Cortex of kidney (tissue), 1 donor: ENCODE measurements at places on chromosomes 6 and 20.

- DNase-seq: no peak
These were observed 181.0 kb downstream of the ZMYND8 start for GRCh38 chr20:47175493-47175892.

DNA sequence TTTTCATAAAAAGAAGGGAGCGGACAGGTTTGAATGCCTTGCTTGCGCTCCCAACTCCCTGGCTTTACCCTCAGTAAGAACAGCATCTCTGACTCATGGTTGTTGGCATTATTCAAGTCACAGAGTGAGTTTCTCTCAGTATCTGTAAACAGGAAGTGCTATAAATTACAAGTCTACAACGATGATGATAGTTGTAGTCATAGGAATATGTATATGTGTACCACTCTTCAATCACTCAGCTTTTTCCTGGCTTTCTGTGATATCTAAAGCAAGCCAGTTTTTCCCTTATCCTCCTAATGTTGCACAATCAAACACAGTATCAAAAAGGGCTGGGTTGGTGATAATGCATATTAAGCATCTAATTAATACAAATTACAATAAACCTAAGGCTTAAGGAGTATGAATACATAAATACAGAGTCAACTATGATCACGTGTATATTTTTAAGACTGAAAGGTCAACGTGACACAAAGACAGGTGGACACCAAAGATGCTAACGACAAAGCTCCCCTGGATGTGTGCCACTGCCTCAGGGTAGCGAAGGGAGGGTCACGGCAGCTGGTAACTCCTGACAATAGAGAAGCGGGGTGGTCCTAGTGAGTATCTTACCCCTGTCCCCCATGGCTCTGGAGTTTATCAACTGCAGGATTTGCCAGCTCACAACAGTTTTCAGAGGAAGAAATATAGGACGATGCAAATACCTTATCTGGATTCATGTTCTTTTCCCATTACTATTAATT, 202.8 kb downstream of the BTBD9 start:
- DNase-seq: no peak

GRCh38 chr20:50095476-50096078, 17.4 kb downstream of the UBE2V1 start:
- no peak for DNase-seq

DNA sequence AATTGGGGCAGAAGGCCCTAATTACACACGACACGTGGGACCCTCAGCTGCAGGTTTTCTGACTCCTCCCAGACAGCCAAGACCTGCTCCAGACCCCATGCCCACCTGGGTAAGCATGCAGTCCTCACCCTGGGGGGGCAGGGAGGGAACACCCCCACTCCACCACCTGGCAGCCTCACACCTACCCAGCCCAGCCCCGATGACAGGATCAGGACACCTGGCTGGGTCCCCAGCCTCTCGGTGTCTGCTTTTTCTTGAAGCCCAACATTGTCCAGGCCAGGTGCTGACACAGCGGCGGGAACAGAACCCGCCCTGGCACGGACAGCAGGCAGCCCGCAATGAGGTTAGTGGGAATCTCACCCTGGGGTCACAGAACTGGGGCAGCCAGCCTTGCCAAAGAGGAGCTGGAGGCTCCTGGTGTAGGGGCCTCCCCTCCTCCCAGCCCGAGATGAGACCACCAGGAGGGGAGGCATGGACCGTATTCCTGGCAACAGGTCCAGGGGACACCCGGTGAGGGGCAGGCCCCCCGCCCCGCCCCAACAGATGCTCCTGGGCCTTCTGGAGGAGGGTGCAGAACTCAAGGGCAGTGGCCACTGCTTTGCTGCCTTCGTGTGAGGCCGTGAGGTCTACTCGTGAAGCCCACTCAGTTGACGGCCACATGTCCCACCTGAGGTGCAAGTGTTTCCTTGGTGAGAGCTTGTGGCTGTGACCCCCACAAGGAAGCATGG, 103.8 kb downstream of the DLL1 start:
- DNase-seq: no peak

- no peak for DNase-seq
These were observed 53.6 kb upstream of the BHLHE23 start for GRCh38 chr20:63060057-63060991.

GRCh38 chr6:6696867-6697531, 108.5 kb downstream of the LY86 start:
- DNase-seq: no peak

DNA sequence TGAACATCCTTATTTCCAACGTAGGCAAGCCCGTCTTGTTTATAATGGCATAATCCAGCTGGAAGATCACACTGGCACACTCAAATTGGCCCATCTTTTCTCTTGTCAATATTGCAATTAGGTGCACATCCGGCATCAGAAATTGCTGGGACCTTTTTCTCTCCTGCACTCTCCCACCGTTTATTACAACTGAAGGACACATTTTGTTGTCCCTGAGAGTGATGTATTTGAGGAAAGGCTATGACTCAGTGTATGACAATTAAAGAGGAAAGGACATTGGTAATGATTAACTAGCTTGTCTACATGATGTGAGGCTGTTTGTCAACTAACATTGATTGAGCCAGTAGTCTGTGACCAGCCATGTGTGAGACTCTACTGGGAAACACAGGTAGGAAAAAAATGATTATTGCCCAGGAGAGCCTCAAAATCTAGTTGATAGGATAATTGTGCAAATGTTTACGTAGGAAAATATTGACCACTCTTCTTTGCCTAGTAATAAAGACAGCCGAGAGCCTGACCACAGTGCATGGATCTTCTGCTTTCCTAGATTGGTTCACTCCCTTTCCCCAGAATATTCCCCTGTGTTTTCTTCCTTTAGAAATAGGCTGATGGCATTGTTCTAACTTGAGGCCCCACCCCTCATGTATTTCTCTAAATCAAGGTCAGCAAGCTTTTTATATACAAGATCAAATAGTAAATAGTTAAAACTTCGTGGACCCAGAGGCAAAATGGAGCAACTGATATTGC, 230.0 kb upstream of the BTBD3 start:
- no peak for DNase-seq

GRCh38 chr6:110882824-110883554, 8.4 kb downstream of the AMD1 start:
- DNase-seq: no peak
